Activated CD4-positive, alpha-beta memory T cell treated with anti-CD3 and anti-CD28 coated beads for 36 hours (primary cell): ENCODE measurements at places on chromosomes 7 and 10. TPM values are rescaled to one million over a fixed set of nuclear protein-coding genes. Genes with fewer than 3 reads are reported as not detected.

PON1 gene
- total RNA-seq, result not detected

TDRD1 gene
- 0.90 TPM for total RNA-seq

ARL3 gene
- 11.1 TPM for total RNA-seq

MXI1 gene
- 33.1 TPM for total RNA-seq

OR2A42 gene
- not detected for total RNA-seq

CYP3A7 gene
- total RNA-seq, result not detected

SLC16A9 gene
- 0.44 TPM for total RNA-seq

OR2A12 gene
- total RNA-seq, result not detected

HOXA2 gene
- total RNA-seq, result not detected

CALCR gene
- total RNA-seq, result not detected

TUBB8 gene
- not detected for total RNA-seq

C10orf62 gene
- not detected for total RNA-seq

ST8SIA6 gene
- total RNA-seq, result not detected

SPDYE2 gene
- not detected for total RNA-seq

GGCT gene
- 68.0 TPM for total RNA-seq

CCM2 gene
- 89.6 TPM for total RNA-seq

SPDYE6 gene
- total RNA-seq, result not detected

TAS2R41 gene
- total RNA-seq, result not detected

HIPK2 gene
- 19.1 TPM for total RNA-seq

SLC39A12 gene
- total RNA-seq, result not detected

VWDE gene
- 2.3 TPM for total RNA-seq

GTF2IRD1 gene
- 6.6 TPM for total RNA-seq

POMZP3 gene
- 29.3 TPM for total RNA-seq

SAP25 gene
- 9.9 TPM for total RNA-seq

SLC26A5 gene
- not detected for total RNA-seq

WNT8B gene
- total RNA-seq, result 0.36 TPM

TMEM196 gene
- not detected for total RNA-seq
